HAP-1 (cell line): ENCODE measurements at places on chromosomes 2 and 18.

DNA sequence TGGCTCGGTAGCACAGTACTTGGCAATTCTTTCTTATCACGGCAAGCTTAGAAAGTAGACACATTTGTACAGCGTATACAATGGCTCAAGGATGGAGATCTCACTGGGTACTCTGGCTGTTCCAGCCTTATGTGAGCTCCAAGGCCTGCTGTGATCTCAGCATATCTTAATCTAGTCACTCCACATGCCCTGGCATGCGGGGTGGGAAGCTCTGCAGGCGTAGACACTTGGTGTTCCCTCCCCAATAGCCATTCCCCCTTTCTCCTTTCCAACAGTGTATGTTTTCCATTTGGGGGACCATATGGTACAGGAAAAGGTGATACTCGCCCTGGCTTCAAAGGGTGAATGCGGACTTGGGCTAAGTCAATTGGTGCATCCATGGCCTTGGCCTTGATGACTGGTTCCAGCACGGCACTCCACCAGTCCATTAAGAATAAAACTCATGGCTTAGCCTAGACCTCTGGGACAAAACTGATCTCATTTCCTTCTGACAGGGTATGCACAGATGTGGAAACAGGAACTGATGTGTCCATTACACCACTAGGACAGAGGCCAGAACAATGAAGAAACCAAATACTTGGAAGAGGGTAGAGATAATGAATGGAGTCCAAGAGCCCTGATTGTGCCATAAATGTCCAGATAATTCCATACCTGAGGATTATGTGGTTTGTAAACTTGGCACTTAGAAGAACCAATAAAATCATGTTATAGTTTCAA, 28.4 kb downstream of the TGIF1 start:
- DNase-seq: no peak

DNA sequence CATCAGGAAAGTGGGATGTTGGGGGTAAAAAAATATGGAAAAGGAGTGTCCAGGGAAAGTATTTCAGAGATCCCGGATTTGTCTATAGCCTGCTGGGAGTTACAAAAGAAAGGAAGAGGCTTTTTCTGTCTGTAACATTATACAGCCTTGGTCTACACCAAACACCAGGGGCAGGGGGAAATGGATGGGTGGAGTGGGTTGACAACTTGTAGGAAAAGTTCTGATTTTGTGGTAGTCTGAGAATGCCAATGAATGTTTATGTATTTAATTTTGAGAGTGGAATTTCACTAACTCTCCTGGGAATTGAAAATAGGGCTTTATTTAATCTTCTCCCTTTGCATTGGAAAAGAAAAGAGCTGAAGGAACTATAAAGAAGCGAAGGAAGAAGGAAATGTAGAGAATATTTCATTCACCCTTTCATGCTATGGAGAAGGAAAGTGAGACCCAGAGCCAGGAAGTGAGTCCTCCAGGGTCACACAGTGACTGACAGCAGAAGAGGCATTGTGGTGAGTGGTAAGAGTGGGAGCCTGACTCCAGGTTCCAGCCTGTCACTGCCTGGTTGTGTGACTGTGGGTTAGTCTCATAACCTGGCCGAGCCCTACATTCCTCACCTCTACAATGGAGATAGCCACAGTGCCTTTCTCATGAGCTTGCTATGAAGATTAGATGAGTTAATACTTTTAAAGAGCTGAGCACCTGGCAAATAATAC, 346.3 kb upstream of the TNP1 start:
- no peak for DNase-seq

- no peak for DNase-seq
Measured at GRCh38 chr2:95359031-95359430, 43.5 kb upstream of the FAHD2A start.

DNA sequence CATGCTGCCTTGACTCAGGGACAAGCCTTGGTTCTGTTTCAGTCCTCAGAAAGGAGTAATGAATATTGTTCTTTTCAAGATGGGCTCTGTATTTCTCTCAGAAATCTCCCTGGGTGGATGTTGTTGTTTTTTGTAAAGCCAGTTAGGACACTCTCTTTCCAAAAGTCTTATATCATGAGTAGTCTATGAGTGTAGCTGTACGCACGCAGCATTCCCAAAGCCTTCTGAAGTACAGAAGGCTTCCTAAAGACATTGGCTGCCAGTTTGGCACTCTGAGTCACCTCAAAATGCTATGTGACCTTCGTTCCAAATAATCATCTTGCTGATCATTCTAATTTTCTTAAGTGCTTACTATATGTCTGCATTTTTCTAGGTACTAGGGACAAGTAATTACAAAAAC, 16.7 kb upstream of the GTF2A1L start:
- no peak for DNase-seq

GRCh38 chr2:3041841-3042600, 335.6 kb downstream of the EIPR1 start:
- no peak for DNase-seq

- no peak for DNase-seq
Measured at GRCh38 chr2:219405451-219405850, 12.7 kb upstream of the DES start.

- no peak for DNase-seq
Measured at GRCh38 chr2:180524499-180524898, 455.9 kb upstream of the UBE2E3 start.

DNA sequence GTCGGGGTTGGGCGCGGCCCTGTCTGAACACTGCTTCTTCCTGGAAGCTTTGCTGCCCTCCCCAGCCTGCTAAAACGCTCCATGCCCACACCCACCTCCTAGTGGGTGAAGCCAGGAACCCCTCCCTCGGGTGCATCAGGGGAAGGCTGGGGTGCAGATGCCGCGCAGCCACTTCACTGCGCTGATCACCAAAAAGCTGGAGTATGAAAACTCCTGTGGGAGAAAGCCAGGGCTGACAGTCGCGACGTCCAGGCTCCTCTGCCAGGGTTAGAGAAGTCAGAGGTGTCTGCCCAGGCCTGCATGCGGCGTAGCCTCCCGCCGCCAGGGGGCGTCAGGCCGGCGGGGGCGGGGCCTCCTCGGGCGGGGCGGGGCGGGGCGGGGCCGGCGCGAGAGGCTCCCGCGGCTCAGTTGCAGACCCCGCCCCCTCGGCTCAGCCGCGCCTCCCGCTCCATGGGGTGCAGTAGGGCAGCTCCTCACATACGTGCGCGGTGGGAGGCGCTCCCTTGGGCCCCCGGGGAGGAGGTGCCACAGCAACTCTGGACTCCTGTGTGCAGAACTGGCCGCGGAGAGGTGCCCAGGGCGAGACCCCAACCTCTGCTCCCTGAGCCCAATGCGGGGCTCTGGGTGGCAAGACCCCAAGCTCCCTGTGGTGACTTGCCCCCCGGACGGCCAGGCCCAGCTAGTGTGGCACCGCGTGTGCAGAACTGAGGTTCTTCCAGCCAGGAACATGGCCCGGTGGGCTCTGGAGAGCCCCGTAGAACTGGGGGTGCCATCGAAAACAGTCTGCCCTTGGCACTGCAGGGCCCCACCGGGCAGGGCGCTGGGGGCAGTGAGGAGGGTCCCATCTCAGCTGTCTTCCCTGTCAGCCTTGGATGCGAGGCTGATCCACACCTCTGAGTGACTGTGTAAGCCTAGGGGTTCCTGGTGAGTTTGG, 1.8 kb upstream of the RNPEPL1 start:
- peak; percentile 97 for DNase-seq

DNA sequence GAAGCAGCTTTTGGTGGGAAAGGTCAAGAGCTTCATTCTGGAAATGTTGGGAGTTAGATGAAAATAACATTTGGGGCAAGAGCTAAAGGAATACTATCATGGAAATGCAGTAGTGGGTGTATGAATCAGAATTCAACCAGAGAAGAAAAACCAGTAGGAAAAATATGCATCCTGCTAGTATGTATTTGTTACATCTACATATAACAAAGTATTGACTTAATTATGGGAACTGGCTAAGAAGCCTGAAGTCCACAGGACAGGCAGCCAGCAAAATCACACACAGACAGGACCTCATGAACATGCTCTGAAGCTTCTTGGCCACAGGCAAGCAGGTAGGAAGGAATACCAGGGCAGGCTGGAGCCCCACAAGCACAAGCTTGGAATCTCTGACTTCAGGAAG, 185.8 kb downstream of the FBXO15 start:
- DNase-seq: no peak

DNA sequence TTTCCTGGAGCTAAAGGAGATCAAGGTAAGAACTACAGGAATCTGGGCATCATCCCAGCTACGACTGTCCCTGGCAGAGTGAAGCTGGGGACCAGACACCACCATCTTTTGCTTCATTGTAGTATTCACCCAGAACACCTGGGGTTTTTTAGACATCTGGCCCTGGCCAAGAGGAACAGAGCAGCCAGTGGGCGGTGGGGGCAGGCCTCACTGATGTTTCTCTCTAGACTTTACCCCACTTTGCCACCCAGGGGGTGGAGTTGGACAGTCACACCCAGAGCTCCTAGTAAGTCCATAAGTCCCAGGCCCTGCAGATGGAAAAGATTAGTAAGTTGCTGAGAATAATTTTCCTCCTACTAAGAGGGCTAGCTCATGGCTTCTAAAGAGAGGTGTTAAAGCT, 39.6 kb downstream of the MARCO start:
- no peak for DNase-seq

DNA sequence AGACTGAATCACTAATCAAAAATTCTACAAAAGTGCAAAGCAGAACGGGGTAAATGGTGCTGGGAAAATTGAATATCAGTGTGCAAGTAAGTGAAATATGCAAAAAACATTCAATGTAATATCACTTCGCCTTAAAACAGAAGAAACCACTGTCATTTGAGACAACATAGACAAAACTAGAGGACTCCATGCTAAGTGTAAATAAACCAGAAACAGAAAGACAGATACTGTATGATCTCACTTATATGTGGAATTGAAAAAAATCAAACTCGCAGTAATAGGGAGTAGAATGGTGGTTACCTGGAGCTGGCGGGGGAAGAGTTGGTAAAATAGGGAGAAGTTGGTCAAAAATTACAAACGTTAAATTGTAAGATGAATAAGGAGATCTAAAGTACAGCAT, 1420.0 kb upstream of the CDH2 start:
- DNase-seq: no peak

DNA sequence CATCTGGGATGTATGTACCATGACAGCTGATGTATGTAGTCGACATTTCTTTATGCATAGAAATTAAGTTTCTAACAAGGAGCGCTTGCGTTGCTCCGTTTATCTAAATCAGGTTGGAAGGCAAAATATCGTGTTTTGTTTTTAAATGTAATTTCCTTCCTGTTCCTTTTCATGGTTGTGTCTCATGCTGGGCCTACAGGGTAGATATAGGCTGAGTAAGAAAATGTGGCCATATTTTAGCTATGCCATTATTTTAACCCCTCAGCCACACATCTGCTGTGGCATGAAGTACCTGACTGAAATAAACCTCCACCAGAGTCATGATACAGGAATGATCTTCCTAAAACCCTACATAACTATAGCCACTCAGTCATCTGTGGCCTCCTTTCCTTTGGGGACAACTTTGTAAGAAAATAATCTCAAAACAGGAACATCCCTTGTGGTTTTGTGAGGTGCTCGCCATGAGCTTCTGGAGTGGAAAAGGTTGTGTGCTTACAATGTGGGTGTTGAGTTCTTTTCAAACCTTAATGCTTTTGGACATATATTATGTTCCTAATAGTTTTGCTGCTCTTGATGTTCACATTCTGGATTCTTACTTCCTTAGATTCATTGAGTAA, 214.3 kb downstream of the FAM210A start:
- no peak for DNase-seq

- no peak for DNase-seq
Measured at GRCh38 chr2:37323176-37323780, 1.4 kb downstream of the PRKD3 start.

GRCh38 chr18:52442686-52443085, 102.7 kb downstream of the DCC start:
- no peak for DNase-seq

DNA sequence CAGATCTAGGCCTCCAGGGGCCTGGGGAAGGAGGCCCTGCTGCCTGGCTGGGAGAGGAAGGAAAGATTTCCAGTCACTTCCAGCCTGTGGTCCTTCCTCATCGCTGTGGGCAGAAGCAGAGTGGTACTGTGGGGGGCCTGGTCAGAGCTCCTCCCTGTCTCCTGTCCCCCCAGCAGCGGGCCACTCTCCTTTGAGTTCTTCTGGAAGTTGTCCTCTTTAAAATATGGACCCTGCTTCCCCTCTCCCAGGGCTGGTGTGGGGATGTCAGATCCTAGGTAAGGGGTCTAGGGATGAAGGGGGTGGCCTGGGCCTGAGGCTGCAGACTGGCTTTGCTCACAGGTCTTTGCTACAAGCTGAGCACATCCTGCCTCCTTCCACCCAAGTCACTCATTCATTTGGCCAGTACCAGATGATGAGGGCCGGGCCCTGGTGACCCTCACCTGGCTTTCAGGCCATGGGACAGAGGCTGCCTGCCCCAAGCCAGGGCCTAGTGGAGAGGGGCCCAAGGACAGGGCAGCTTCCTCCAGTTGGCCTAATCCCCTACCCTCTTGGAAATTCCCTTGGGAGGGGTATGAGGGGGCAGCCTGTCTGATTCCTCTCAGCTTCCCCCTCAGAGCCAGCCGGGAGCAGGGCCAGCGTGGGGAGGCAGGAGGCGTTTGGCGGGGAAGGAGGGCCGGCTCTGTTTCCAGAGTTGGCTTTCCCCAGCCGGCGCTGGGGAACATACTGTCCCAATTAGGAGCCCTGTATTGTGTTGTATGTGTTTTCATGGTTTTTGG, 231.9 kb downstream of the DYSF start:
- no peak for DNase-seq

DNA sequence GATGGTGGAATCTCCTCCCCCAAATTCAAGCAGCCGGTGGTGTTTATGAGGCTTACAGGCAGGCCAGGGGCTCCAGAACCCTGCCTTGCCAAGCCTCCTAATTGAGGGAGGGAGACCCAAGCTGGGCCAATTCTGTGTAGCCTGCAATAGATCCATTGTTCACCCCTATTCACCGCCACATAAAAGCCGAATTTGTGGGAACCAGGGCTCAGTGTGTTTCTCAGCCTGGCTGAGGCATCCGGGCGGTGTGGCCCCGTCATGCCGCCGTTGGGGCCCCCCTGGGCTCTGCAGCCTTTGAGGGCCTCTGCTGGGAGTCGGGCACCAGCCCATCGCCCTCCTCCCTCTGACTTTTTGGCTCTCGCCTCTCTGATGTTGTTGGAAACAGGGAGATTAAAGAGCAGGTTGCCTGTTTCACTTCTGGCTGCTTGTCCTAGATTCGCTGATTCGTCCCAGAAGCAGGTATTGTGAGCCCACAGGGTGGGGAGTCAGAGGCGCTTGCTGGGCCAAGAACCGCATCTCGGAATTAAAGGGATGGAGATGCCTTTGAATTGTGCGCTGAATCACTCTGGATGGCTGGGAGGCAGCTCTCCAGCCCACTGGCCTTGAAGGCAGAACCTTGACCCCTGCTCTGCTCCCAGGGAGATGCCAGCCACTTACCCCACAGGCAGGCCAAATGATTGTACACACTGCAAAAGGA, 14.7 kb upstream of the OTOS start:
- no peak for DNase-seq

DNA sequence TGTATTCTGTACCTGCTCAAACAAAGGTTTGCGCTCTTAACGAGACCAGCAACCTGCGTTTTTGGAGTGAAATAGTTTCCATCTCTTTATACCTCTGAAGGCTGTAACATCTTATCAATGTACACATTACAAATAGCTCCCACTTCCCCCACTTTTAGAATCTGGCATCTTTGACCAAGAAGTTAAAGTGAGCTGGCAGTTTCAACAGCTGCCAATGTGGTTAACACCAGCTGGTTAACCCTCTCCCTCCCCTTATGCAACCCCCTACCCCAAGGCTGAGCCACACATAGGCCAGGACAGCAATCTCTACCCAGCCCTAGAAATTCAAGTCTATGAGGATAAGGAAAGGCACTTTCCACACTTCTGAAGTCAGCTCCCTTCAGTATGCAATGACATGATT, 2.2 kb upstream of the SERTAD2 start:
- no peak for DNase-seq
